ENCODE measurements at places on chromosomes 7 and 10.

- DNase-seq, result no peak
These were observed 63.3 kb upstream of the PRSS1 start for GRCh38 chr7:142685877-142686508.

GRCh38 chr7:107394276-107394675 lies 75.6 kb upstream of the GPR22 start:
- no peak for DNase-seq

- no peak for DNase-seq
These were observed 666.7 kb upstream of the C7orf33 start for GRCh38 chr7:147923841-147924240.

- DNase-seq, result no peak
These were observed 37.0 kb upstream of the GLI3 start for GRCh38 chr7:42274053-42274452.

GRCh38 chr7:108642126-108642525 lies 72.5 kb downstream of the DNAJB9 start:
- no peak for DNase-seq
